ENCODE measurements at places on chromosomes 5 and 9.
A peak's percentile ranks its signal among the peaks of the same experiment; 100 is the strongest.

DNA sequence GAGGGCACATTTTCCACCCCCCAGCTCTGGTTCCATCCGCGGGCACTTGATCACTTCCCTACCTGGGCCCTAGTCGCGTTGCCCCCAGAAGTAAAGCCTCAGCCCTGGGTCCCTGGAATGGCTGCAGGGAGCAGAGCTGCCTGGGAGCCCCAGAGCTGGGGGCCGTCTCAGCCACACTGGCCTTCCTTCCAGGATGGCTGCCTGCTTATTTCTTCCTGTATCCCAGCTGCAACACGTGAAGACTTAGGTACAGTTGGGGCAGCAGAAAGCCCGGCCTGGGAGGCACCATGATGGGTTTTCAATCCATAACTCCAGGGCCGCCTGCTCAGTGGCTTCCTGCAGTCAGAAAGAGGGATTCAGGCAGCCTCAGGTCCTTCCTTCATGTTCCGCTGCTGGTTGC lies 232.3 kb downstream of the IRX2 start:
- no peaks in the 10 kb centered on the region for H3K27me3 ChIP-seq
- no peak overlapping the region for H3K4me3 ChIP-seq
- H3K27ac ChIP-seq: no peak overlapping the region
- DNase-seq: no peak
- no peaks in the 10 kb centered on the region for H3K4me1 ChIP-seq

DNA sequence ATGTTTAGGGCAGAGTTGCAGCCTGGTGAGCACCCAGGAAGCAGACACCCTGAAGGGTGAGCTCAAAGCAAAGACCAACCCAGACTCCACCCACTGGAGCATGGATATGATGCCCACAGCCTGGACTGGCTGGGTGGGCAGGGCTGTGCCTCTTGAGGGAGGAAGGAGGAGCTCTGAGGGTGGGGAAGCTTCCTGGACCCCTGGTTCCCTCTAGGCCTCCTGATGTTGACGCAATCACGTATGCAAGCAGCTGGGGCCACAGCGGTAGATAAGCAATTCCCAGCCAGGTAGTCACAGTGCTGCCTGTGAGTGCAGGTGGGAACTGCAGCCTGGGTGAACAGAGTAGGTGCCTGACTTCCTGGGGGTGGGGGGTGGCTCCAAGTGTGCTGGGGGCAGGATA lies 271.5 kb downstream of the CDK5RAP2 start:
- H3K36me3 ChIP-seq: no peaks in the 10 kb centered on the region
- H3K4me1 ChIP-seq: no peaks in the 10 kb centered on the region
- no peak for DNase-seq
- H3K27me3 ChIP-seq: no peaks in the 10 kb centered on the region

GRCh38 chr5:33592245-33592644 lies 151.5 kb downstream of the TARS1 start:
- H3K36me3 ChIP-seq: no peaks in the 10 kb centered on the region
- DNase-seq: no peak
- no peaks in the 10 kb centered on the region for H3K27me3 ChIP-seq
- no peak overlapping the region for H3K4me3 ChIP-seq

- DNase-seq: no peak
- H3K27ac ChIP-seq: no peak overlapping the region
- no peaks in the 10 kb centered on the region for H3K27me3 ChIP-seq
- no peaks in the 10 kb centered on the region for H3K4me1 ChIP-seq
Measured at GRCh38 chr5:178424810-178425177, 165.4 kb downstream of the COL23A1 start.

DNA sequence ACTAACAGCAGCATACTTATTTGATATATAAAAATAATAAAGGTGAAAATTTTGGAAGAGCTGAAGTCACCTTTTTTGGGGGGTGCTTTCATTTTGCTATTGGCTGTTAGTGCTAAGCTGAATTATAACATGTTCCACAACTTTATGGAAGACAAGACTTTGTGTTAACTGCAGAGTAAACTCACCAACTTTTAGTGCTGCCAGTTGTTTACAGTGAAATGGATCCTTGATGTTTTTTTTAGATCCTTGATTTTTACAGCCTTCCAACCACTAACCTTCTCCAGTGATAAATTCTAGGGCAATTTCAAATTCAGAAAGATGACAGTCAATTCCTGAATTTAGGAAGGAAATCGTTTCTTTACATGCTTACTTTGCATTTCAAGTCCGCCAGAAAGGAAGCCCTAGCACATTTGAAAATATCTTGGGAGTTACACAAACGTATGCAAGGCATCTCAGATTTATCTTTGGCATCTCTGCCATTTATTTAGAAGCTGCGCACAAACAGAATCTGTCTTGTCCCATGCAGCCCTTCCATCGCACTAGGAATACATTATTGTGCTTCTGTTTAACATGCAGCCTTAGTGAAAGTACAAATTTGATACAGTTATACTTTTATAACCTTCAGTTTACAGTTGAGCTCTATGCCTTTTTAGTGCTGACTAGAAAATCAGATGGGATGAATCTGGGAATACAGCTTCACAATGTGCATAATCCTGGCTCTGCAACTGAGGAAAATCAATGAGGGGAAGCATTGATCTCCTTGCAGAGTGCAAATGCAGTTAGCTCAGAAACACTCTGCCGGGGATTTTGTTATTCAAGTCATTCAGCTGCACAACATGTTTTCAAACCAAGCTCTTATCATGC lies 142.4 kb upstream of the ZNF608 start:
- no peak overlapping the region for H3K27ac ChIP-seq
- H3K4me1 ChIP-seq: no peaks in the 10 kb centered on the region
- H3K27me3 ChIP-seq: no peaks in the 10 kb centered on the region
- H3K4me3 ChIP-seq: no peak overlapping the region
- no peak for DNase-seq

GRCh38 chr9:7542126-7542525 lies 257.5 kb downstream of the DMAC1 start:
- no peak overlapping the region for H3K27ac ChIP-seq
- no peak for DNase-seq
- H3K27me3 ChIP-seq: peaks cover 41% of the 10 kb centered on the region
- peaks cover 6% of the 10 kb centered on the region for H3K4me1 ChIP-seq

DNA sequence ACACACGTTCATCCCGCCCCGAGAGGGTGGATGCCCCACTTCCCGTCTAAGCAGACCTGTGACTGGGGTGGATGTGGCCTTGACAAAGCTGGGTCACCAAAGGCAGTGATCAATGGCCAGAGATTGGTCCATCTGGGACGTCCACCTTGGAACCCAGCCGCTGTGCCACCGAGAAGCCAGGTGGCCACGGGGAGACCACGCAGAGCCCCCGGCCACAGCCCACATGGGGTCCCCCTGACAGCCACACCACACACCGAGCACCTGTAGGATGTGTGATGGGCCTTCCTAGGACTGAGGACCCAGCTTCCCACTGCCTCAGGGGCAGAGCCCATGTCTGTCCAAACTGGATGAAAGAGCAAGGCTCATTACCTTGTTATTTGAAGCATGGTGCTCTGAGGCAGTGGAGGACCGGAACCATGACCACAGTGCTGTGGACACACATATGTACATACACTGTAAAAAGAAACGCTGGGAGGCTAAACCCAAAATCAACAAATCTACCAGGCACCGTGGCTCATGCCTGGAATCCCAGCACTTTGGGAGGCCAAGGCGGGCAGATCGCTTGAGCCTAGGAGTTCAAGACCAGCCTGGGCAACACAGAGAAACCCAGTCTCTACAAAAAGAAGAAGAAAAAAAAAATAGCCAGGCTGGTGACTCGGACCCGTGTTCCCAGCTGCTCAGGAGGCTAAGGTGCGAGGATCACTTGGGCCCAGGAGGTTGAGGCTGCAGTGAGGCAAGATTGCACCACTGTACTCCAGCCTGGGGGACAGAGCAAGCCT lies 50.1 kb downstream of the MRPL36 start:
- H3K27ac ChIP-seq: no peak overlapping the region
- H3K4me1 ChIP-seq: no peaks in the 10 kb centered on the region
- H3K36me3 ChIP-seq: no peaks in the 10 kb centered on the region
- no peaks in the 10 kb centered on the region for H3K27me3 ChIP-seq
- no peak for DNase-seq

DNA sequence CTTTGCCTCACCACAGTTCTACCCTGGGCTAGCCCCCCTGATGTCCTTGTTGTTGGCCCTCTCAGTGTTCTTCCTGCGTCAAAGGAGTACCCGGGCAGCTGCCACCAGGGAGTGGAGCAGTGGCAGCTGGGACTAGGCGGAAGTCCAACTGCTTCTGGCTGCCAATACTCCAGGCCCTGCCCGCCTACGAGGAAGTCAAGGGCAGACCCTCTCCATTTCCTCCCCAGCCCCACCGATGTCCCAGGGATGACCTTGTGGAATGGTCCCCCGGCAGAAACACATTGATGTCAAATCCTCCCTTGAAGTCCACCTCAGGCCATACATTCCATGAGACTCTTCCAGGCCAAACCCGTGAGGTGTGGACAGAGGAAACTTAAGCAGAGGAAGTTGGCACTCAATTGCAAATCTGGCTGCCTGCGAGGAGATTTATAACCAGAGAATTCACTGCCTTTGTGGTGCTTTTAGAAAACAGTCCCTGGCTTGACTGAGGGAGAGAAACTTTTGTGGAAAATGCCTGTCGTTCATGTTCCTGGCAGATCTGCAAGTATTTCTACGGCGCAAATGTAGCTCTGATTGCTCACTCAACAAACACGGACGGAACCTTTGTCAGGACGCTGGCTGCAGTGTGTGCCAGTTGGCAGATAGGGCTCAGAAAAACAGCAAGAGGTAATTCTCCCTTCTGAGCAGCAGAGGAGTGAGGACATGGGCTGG lies 339.7 kb downstream of the RAB3C start:
- H3K4me1 ChIP-seq: peaks cover 33% of the 10 kb centered on the region
- no peak overlapping the region for H3K4me3 ChIP-seq

- H3K36me3 ChIP-seq: no peaks in the 10 kb centered on the region
- no peaks in the 10 kb centered on the region for H3K4me1 ChIP-seq
- no peak for DNase-seq
- peaks cover 88% of the 10 kb centered on the region for H3K27me3 ChIP-seq
- H3K27ac ChIP-seq: no peak overlapping the region
Measured at GRCh38 chr5:135048286-135048685, 14.3 kb upstream of the PITX1 start.

DNA sequence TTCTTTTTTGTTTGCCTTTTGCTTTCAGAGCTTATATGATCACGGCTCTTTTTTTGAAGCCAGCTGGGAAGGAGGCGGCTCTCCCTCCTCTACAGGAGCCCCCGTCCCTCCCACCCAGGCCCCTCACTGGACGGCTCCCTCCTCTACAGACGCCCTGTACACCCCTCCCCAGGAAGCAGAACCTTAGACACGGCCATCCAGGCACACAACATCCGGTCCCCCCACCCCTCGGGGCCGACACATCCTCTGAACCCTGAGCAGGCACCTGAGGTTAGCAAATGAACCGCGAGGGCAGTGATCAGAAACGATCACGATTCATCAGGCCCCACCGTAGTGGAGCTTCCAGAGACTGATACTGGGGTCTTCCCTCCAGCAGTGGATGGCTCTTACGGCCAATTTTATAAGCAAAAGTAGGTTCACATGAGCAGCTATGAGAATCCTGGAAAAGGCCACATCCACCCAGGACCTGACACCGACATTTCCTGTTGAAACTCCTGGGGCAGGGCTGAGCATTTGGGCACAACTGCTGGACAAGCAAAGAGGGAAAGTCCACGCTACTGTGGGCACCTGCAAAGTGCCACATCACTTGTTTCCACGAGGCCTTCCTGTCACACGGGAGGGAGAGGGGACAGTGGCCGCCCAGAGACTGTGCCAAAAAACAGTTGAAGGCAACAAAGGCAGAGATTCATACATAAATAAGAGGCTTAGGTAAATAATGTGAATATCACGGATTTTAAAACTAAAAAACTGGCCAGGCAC lies 78.9 kb downstream of the SEMA4D start:
- peak overlapping the region; percentile 92 for H3K4me3 ChIP-seq
- peak; percentile 82 for DNase-seq
- H3K27me3 ChIP-seq: no peaks in the 10 kb centered on the region

All from activated T-cell treated with anti-CD3 and anti-CD28 coated beads, Interleukin-2, amount 50 U/mL, for 72 hours (primary cell).